ENCODE measurements at places on chromosomes 3 and 15.
A peak's percentile ranks its signal among the peaks of the same experiment; 100 is the strongest.

DNA sequence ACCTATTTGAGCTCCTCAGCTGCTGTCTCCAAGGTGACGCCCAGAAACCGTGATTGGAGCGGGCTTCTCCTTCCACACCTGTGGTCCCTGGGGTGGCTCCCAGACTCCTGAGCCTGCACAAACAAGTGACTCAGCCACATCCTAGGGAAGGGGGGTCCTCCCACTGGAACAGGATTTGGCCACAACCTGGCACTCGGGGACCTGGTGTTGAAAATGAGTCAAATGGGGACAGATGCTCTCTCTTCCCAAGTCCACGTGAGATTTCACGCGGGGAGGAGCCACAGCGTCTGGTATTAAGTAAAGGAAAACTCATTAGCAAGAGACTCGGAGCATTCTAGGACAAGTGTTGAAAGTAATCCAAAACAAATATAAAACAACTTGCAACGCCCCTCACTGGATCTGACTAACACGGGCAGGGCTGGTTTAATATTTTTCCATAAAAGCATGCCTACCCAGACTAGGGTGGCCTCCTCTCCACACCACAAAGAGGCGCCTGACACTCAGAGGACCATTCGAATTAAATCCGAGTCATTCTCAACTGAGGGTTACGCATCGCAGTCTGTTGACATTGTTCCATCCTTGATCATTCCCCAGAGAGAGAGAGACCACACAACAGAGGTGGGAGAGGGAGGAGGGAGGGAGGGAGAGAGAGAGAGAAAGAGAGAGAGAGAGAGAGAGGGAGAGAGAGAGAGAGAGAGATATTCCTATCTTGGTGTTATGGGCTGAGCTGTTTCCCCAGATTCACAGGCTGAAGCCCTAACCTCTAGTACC is 74.4 kb downstream of the MGLL start:
- no peak for DNase-seq

- DNase-seq = peak; percentile 83
Observed at GRCh38 chr3:138124706-138125355, 7.4 kb downstream of the A4GNT start.

GRCh38 chr15:97963779-97964178 is 3.3 kb downstream of the ARRDC4 start:
- no peak for DNase-seq

DNA sequence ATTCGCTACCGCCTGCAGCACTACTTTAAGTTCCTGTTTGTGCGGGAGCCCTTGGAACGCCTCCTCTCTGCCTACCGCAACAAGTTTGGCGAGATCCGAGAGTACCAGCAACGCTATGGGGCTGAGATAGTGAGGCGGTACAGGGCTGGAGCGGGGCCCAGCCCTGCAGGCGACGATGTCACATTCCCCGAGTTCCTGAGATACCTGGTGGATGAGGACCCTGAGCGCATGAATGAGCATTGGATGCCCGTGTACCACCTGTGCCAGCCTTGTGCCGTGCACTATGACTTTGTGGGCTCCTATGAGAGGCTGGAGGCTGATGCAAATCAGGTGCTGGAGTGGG is 995 bp downstream of the CHST14 start:
- no peak for DNase-seq

DNA sequence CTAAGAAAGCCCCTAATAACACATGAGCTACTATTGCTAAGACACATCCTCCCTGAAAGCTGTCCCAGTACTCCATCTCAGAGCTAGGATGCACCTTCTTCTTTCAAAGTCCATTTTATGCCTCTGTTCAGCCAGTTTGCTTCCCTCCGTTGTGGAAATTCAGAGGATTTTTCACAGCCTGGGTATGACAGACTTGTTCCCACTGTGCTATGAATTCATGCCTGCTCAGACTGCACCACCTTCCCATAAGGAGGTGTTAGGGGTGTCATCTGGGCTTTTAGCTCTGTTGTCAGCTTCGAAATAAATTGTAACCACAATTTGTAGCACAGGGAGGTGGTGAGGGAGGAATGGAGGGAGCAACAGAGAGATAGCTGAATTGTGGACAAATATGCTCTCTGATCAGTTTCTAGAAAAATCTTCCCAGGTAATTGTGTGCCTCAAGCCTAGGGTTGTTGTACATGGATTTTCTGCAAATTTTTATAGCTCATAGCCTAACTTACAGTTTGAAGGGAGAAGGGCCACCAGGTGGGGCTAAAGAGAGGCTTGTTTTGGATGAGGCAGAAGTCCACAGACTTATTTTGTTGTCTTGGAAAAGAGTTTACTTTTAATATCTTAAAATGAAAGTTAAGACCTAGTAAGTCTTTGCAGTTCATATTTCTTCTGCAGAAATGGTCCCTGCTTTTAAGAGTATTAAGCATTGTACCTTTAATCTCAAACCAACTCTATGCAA is 462.0 kb downstream of the PDCD6IP start:
- DNase-seq = peak; percentile 73

DNA sequence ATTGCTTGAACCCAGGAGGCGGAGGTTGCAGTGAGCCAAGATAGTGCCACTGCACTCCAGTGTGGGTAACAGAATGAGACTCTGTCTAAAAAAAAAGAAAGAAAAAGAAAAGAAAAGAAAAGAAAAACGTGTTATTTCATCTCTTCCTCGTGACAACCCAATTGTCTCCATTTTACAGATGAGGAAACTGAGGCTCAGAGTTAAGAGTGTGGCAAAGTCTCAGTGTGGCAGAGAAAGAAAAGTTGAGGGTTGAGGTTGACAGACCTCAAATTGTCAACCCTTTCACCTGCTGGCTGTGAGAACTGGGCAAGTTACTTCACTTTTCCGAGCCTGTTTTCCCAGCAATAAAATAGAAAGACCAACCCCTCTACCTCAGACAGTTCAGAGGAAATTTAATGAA is 59.6 kb downstream of the TM4SF4 start:
- DNase-seq = no peak

DNA sequence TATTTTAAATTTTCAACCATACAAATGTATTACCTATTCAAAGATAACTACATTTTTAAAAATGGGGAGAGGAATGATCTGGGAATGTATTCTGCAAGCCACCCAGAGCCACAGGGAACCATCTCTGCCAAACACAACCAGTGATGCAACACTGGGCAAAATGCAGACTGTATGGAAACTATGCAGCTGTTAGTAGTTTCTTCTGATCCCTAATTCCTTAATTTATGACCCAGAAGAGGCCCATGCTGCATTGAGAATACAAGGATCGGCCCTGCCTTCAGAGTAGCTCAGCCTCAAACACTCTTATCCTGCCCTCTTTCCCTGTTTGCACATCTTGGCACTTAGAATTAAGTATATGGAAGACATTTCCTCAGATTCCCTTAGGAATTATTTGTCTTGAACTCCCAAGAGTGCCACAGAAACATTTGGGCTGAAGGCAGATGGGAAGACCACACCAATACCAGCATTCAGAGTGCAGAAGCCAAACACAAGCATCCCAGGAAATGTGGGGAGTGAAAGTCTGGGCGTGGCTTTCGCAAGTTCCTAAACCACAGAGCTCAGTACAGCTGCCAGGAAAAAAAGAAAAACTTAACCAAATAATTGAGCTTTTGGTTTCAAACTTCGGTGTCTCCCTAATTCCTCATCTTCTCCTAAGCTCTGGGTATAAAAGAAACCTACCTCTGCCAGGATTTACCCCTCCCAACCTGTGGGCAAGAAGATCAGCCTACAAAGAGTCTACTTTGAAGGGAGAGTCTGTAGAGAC is 5.3 kb downstream of the SNUPN start:
- peak; percentile 60 for DNase-seq

GRCh38 chr3:79477242-79477641 is 290.6 kb downstream of the ROBO1 start:
- no peak for DNase-seq

- DNase-seq = no peak
Observed at GRCh38 chr3:181455276-181455675, 256.4 kb upstream of the SOX2 start.

GRCh38 chr15:75723847-75724660 is 11.4 kb upstream of the CSPG4 start:
- peak; percentile 94 for DNase-seq

- DNase-seq = peak; percentile 86
Observed at GRCh38 chr3:12719984-12720898, 38.8 kb downstream of the TMEM40 start.
